ENCODE measurements at places on chromosomes 12 and 14. TPM values are rescaled to one million over a fixed set of nuclear protein-coding genes. Genes with fewer than 3 reads are reported as not detected.

DNA sequence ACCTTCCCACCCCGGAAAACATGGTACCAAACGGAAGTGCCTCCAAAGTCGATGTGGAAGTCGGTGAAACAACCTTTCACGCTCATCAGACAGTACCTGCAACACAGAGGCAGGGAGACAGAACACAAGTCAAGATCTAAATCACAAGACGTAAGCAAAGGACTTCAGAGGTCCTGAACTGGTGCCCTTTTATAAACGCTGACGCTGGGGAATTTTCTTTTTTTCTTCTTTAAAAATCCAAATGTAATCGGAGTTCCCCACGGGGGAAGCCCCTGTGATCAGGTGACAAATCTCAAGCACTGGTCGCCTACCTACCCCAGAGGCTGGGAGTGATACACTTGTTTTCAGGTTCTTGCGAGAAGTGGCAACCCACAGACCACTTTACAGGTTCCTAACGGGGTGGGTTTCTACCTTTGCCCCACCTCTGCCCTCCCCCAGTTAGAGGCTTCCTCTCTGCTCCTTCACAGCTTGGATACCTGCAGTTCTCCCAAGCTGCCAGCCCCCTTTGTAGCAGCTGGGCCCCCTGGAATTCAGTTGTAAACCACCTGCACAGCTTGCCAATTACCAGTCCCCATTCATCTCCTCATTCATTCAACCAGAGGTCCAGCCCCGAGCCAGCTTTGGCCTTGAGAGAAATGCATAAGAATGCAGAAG is 46.2 kb downstream of the KDM2B start:
- no peak for DNase-seq

DNA sequence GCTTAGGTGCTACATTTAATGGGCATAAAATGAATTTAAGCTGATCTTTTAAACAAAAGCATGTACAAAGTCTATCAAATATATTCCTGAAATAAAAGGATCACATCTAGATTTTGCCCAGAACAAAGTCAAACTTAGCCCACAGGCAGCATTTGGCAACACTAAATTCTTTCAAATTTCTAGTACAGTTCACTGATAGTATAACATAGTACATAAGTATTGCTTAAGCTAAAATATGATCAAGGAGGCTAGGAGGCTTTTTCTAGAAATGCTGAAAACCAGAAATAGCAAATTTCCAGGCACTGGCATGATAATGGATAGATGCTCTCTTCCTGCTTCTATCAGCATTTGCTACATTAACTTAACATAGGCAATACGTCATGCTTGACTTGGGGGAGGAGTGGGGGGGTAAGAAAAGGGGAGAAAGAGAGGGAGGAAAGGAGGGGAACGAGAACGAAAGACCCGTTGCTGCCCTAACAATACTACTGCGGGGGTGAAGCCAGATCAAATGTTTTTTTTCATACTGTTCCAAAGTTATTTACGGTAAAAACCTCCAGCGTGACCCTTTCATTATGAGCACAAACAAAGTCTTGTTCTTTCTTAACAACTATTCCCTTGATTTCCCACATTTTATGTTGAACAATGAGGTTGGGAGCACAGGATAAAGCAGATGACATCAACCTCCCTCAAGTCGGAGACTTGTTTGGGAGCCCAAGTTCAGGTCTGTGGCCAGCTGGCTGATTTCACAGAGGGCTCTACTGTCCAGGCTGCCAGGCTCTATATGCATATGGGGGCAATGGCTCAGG is 10.6 kb downstream of the TMED10 start:
- no peak for DNase-seq

DNA sequence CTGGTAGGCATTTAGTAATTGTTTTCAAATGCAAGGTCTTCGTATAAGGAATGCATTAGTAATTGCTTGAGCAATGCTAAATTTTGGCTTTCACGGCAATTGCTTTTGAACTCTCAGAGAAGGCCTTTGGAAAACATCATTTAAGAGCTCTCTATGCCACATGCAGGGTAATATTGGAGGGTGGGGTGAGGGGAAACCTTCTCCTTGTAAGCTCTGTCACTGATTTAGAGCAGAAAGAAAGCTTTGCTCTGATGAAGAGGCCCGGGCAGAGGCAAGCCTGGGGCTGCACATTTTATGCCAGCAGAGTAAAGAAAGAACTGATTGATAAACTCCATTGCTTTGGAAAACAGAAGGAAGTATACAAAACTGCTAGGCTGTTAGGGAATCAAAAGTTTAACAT is 70.9 kb downstream of the TRIM9 start:
- no peak for DNase-seq

DNA sequence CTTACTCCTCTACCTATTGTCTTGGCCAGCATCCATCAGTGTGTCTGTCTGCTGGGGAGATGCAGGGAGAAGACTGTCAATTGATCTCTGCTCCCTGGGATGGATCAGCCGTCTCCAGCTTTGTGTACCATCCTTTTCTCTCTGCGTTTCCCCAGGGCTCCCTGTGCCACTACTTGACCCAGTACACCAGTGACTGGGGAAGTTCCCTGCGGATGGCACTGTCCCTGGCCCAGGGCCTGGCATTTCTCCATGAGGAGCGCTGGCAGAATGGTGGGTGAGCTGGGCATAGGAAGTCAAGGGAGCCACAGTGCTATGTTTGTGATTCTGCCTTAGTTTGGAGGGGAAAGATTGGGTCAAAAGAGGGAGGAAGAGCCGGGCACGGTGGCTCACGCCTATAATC is 5.1 kb downstream of the AMHR2 start:
- DNase-seq = no peak

DNA sequence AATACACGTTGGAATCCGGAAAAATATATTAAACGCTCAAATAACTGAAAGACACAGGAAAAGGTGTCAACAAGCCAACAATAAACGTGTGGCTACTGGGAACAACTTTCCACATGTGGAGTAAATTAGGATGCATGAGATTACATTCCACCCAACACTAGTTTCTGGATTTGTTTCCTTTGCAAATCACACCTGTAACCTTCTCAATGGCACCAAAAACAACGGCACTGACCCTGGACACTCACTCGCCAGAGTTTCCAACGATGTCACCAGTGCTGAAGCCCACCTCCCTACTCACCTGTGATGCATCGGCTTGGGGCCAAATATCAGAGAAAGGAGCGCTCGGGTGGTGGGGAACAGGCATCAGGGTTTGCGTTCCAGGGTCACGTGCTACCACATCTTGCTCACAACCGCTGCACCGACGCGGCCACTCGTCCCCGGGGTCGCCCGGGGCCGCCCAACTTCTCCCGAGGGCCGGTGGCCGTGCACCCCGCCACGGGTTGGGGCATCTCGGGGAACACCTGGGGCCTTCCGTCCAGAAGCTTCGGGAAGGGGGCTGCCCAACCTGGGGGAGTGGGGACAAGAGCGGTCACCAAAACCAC is 629 bp downstream of the PRDM4 start:
- DNase-seq = peak; percentile 26

DNA sequence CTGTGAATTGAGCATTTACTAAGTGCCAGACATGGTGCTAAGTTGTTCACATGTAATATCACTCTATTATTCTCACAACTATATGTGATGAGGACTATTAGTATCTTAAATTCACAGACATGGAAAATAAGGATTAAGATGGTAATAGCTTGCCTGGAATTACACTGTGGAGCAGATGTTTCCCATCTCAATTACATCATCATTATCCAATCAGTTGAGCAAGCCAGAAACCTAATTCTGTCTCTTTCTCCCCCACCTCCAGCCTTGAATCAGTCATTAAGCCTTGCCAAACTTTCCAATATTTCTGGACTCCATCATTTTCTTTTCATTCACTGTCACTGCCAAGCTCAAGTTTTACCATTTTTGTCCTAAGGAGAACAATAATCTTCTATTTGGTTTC is 287.8 kb upstream of the KITLG start:
- DNase-seq = no peak

DNA sequence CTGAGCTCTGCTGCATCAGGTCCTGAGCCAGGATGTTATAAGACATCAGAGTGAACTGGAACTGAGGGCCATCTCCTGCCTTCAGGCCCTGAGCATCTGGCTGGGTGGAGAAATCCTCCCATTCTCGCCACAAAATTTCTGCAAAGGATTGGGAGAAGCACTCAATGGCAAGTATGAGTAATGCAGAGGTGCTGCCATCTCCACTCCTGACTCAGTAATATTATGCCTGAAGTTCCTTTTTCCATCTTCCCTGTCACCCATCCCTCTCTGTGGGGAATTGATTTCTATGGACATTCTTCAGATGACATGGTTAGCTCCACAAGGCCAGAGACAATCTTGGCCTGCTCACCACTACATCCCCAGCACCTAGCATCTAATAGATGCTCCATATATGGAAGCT is 4.7 kb downstream of the ANGEL1 start:
- DNase-seq = no peak

LGR5 gene
- not detected for total RNA-seq

MIP gene
- not detected for total RNA-seq

KLRF1 gene
- total RNA-seq = 1.8 TPM

AMDHD1 gene
- not detected for total RNA-seq

DUSP16 gene
- 11.5 TPM for total RNA-seq

CLEC14A gene
- not detected for total RNA-seq

All from MG63 (cell line).